ENCODE measurements at places on chromosomes 2 and 18.
A peak's percentile ranks its signal among the peaks of the same experiment; 100 is the strongest.

GRCh38 chr18:77144451-77145118 lies 12.0 kb upstream of the MBP start:
- no peaks in the 10 kb centered on the region for H3K27me3 ChIP-seq
- peaks cover 6% of the 10 kb centered on the region for H3K4me1 ChIP-seq
- H3K27ac ChIP-seq = no peak overlapping the region
- H3K4me3 ChIP-seq = no peak overlapping the region
- DNase-seq = peak; percentile 49

- no peak overlapping the region for H3K27ac ChIP-seq
- H3K4me1 ChIP-seq = no peaks in the 10 kb centered on the region
- no peak for DNase-seq
- H3K36me3 ChIP-seq = no peaks in the 10 kb centered on the region
- H3K27me3 ChIP-seq = no peaks in the 10 kb centered on the region
Observed at GRCh38 chr2:41598161-41598894, 449.5 kb upstream of the PKDCC start.

DNA sequence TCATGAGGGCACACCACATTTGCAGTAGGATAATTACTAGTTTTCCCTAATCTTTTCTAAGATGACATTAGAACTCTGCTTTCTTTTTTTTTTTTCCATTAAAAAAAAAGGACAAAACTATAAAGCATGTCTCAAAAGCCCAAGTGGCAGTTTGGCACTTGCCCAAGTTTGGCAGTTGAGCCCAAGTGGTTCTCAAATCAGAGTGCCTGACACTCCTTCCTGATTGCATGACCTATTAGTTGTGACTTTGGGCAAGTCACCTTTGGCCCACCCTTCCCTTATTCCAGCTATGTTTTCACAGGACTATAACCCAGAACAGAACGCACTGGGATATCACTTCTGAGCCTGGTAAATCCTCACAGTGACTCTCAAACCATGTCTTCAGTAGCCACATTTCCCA lies 273.0 kb downstream of the CCDC85A start:
- H3K4me1 ChIP-seq = no peaks in the 10 kb centered on the region
- no peak overlapping the region for H3K4me3 ChIP-seq
- H3K27me3 ChIP-seq = no peaks in the 10 kb centered on the region
- DNase-seq = no peak
- H3K36me3 ChIP-seq = no peaks in the 10 kb centered on the region

DNA sequence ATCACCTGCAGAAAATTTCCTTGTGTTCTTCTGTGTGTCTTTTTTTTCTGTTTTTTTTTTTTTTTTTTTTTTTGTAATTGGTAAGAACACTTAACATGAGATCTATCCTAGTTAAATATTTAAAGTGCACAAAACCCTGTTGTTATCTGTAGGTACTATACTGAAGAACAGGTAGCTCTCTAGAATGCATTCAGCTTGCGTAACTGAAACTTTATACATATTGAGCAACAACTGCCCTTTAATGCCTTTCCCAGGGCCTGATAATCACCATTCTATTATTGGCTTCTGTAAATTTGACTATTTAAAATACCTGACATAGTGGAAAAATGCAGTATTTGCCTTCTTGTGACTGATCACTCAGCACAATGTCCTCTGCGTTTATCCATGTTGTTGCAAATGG lies 701.8 kb downstream of the SUCLG1 start:
- no peak for DNase-seq
- H3K4me3 ChIP-seq = no peak overlapping the region
- H3K27ac ChIP-seq = no peak overlapping the region
- no peaks in the 10 kb centered on the region for H3K4me1 ChIP-seq
- no peaks in the 10 kb centered on the region for H3K36me3 ChIP-seq

DNA sequence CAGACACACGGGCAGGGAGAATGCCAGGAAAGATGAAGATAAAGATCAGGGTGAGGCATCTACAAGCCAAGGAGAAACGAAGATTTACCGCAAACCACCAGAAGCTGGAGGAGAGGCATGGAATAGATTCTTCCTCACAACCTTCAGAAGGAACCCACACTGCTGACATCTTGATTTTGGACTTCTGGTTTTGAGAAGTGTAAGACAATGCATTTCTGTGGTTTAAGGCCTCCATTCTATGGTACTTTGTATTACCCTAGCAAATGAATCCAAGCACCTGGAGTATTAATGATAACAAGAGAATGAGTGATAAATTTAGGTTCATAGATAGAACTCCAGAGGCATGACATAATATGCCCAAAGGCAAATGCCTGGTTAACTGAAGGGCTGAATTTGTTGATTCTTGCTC lies 11.8 kb upstream of the FN1 start:
- no peak for DNase-seq
- no peaks in the 10 kb centered on the region for H3K36me3 ChIP-seq
- H3K27me3 ChIP-seq = no peaks in the 10 kb centered on the region
- H3K4me1 ChIP-seq = no peaks in the 10 kb centered on the region

DNA sequence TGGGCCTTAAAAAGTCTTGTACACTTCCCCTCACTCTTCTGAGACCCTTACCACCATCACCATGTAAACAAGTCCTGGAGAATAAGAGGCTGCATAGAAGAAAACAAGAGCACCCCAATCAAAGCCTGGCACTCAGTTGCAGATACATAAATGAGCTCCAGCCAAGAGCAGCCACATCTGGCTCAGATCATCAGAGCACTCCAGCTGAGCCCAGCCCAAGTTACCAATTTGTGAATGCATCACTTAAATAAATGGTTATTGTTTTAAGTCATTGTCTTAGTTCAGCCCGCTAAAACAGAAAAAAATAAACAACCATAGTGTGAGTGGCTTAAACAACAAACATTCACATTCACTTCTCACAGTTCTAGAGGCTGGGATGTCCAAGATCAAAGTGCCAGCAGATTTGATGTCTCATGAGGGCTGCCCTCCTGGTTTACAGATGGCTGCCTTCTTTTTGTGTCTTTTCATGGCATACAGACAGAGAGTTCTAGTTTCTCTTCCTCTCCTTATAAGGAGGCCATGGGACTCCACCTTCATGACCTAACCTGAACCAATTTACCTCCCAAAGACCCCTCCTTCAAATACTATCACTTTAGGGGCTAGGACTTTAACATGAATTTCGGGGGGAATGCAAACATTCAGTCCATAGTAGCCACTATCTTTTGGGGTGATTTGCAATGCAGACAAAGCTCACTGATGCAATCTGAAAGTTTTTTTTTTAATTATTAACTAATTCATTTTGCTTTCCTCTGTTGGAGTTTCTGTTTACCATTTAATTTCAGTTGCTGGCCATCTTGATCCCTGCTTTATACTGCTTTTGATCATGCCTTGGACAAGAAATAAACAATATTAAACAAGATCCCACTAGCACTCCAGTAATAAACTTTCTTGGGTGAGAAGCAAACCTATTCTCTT lies 187.5 kb upstream of the ACVR2A start:
- no peaks in the 10 kb centered on the region for H3K36me3 ChIP-seq
- H3K27ac ChIP-seq = no peak overlapping the region
- no peak for DNase-seq

DNA sequence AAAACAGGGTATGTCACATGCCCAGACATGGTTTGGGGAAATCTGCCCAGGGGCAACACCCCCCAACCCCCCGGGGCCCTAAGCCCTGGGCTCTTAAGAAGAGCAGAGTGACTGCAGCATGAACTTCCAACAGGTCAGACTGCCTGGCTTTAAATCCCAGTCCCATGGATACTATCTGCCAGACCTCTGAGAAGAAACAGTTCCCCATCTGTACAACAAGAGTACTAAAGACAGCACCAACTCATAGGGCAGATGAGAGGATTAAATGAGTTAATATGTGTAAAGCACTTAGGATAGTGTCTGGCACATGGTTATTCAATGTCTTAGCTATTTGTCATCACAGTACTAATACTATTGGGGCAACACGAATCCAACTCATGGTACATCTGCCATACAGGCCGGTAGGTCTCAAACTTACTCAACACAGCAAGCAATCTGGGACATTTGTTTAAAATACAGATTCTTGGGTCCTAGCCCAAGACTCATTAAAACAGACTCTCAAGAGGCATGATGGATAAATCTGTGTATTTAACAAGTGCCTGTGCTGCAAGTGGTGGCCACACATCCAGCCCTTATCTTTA lies 23.4 kb downstream of the CDH2 start:
- H3K36me3 ChIP-seq = no peaks in the 10 kb centered on the region
- H3K27me3 ChIP-seq = no peaks in the 10 kb centered on the region
- H3K27ac ChIP-seq = no peak overlapping the region
- H3K4me3 ChIP-seq = no peak overlapping the region
- DNase-seq = no peak

- no peak for DNase-seq
- H3K4me1 ChIP-seq = no peaks in the 10 kb centered on the region
- no peak overlapping the region for H3K4me3 ChIP-seq
- H3K27ac ChIP-seq = no peak overlapping the region
- no peaks in the 10 kb centered on the region for H3K27me3 ChIP-seq
Observed at GRCh38 chr2:128556633-128557032, 238.0 kb upstream of the HS6ST1 start.

- H3K36me3 ChIP-seq = no peaks in the 10 kb centered on the region
- H3K27me3 ChIP-seq = no peaks in the 10 kb centered on the region
- DNase-seq = peak; percentile 75
- no peak overlapping the region for H3K27ac ChIP-seq
- H3K4me1 ChIP-seq = peaks cover 32% of the 10 kb centered on the region
- no peak overlapping the region for H3K4me3 ChIP-seq
Observed at GRCh38 chr18:50284255-50284885, 3.0 kb upstream of the MBD1 start.

GRCh38 chr2:101736861-101737291 lies 39.4 kb downstream of the MAP4K4 start:
- H3K27me3 ChIP-seq = no peaks in the 10 kb centered on the region
- H3K36me3 ChIP-seq = no peaks in the 10 kb centered on the region
- H3K4me1 ChIP-seq = peaks cover 64% of the 10 kb centered on the region
- no peak overlapping the region for H3K27ac ChIP-seq
- no peak for DNase-seq
- no peak overlapping the region for H3K4me3 ChIP-seq

DNA sequence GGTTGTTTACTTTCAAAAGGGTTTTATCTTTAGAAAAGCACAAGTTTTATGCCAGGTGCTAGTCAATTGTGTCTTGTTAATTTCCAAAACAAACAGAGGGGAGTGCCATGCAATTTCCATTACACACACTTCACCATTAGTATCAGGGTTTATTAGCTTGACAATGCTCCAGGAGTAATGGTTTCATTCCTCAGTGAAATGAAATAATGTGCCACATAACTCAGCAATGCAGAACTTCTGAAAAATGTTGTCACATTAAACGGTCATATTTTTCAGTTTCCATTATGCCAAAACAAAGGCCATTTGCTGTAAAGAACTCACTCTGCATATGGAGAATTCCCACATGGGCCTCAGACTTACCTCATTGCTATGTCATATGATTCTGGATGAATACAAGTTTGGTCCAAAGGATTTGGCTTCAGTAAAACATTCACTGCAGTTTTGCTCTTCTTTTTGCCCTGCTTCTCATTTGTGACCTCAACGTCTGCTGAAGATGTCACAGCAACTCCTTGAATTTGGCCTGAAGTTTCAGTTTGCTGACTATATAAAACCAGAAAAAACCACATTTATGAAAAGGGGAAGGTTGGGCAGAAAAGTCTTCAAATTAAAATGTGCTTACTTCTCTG lies 198.2 kb downstream of the SRBD1 start:
- no peaks in the 10 kb centered on the region for H3K36me3 ChIP-seq
- DNase-seq = no peak
- no peaks in the 10 kb centered on the region for H3K27me3 ChIP-seq
- no peak overlapping the region for H3K4me3 ChIP-seq

DNA sequence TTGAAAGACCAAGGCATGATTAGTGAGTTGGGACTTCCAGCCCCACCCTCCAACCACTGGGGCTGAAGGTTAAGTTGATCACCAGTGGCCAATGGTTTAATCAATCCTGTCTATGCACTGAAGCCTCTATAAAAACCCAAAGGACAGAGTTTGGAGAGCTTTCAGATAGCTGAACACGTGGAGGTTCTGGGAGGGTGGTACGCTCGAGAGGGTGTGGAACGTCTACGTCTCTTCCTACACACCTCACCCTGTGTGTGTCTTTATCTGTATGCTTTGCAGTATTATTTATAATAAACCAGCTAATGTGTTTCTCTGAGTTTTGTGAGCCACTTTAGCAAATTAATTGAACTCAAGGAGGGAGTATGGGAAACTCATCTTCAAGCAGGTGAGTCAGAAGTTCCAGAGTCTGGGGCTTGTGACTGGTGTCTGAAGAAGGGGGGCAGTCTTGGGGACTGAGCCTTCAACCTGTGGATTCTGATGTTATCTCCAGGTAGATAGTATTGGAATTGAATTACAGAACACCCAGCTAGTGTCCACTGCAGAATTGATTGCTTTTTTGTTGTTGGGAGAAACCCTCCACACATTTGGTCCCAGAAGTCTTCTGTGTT lies 20.3 kb downstream of the ACTR3 start:
- H3K4me3 ChIP-seq = no peak overlapping the region
- H3K27ac ChIP-seq = no peak overlapping the region
- H3K36me3 ChIP-seq = no peaks in the 10 kb centered on the region
- no peaks in the 10 kb centered on the region for H3K27me3 ChIP-seq

DNA sequence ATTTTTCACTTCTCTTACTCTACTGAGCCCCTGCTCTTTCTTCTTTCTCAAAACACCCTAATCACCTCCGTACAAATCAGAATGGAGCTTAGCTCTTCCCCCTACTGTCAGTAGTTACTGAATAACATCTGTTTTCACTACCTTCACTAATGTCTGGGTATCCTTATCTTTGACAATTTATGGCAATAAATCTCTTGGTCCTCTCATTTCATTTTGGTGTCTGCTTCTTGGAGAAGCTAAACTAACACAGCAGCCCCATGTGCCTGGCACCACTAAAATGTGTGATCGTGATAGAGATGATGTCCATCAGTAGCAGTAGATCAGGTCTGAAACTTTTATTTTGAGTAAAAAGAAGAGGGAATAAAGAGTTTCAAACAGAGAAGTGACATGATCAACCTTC lies 496.5 kb downstream of the PID1 start:
- H3K27me3 ChIP-seq = no peaks in the 10 kb centered on the region
- peaks cover 1% of the 10 kb centered on the region for H3K4me1 ChIP-seq
- no peak overlapping the region for H3K4me3 ChIP-seq

- H3K4me1 ChIP-seq = no peaks in the 10 kb centered on the region
- H3K27me3 ChIP-seq = no peaks in the 10 kb centered on the region
- no peak for DNase-seq
- H3K36me3 ChIP-seq = no peaks in the 10 kb centered on the region
Observed at GRCh38 chr2:6148882-6149281, 456.7 kb downstream of the SOX11 start.

GRCh38 chr2:20333738-20334137 lies 16.9 kb downstream of the PUM2 start:
- no peaks in the 10 kb centered on the region for H3K36me3 ChIP-seq
- no peaks in the 10 kb centered on the region for H3K27me3 ChIP-seq
- no peak overlapping the region for H3K27ac ChIP-seq
- no peak overlapping the region for H3K4me3 ChIP-seq
- peaks cover 66% of the 10 kb centered on the region for H3K4me1 ChIP-seq
